A549 treated with AZD2906 at 1 μM for 4 hours (cell line): ENCODE measurements at places on chromosomes 1 and 21. TPM values are rescaled to one million over a fixed set of nuclear protein-coding genes. Genes with fewer than 3 reads are reported as not detected.

TFF3 gene
- not detected in 5 replicates for total RNA-seq

RAB3B gene
- total RNA-seq: 4.3 to 8.4 TPM (median 4.8 TPM) in 5 replicates

DENND2C gene
- total RNA-seq: 0.32 to 0.51 TPM (median 0.40 TPM) in 5 replicates

LRRC38 gene
- total RNA-seq: 0.05 to 0.11 TPM (median 0.09 TPM) in 5 replicates

POLR3GL gene
- total RNA-seq: 11.0 to 12.0 TPM (median 11.4 TPM) in 5 replicates

ATAD3C gene
- total RNA-seq: not detected in 5 replicates

FCAMR gene
- not detected in 5 replicates for total RNA-seq

KCNJ10 gene
- total RNA-seq: not detected in 5 replicates

CDC14A gene
- 2.3 to 2.7 TPM (median 2.4 TPM) in 5 replicates for total RNA-seq

PSEN2 gene
- total RNA-seq: 28.3 to 29.9 TPM (median 29.3 TPM) in 5 replicates

PROX1 gene
- 0.01 to 0.32 TPM (median 0.06 TPM) in 5 replicates for total RNA-seq

PALMD gene
- 0.21 to 0.30 TPM (median 0.25 TPM) in 5 replicates for total RNA-seq

TFF1 gene
- 23.1 to 27.2 TPM (median 25.9 TPM) in 5 replicates for total RNA-seq

MORC3 gene
- total RNA-seq: 4.9 to 8.8 TPM (median 6.2 TPM) in 5 replicates

CELSR2 gene
- total RNA-seq: 3.7 to 5.0 TPM (median 4.7 TPM) in 5 replicates

NME7 gene
- total RNA-seq: 18.8 to 33.9 TPM (median 19.7 TPM) in 5 replicates

MYOG gene
- total RNA-seq: not detected in 5 replicates

TDRD5 gene
- total RNA-seq: 0.02 to 0.06 TPM (median 0.05 TPM) in 5 replicates

SLC45A3 gene
- 4.2 to 5.2 TPM (median 5.1 TPM) in 5 replicates for total RNA-seq

FAM151A gene
- total RNA-seq: 0.26 to 0.41 TPM (median 0.31 TPM) in 5 replicates

OR2T29 gene
- not detected in 5 replicates for total RNA-seq

VANGL2 gene
- 0.46 to 0.98 TPM (median 0.71 TPM) in 5 replicates for total RNA-seq

CELA2A gene
- not detected in 5 replicates for total RNA-seq

BMP8A gene
- total RNA-seq: 0.07 to 0.29 TPM (median 0.13 TPM) in 5 replicates

ADAMTSL4 gene
- total RNA-seq: 2.8 to 7.5 TPM (median 6.1 TPM) in 5 replicates

LAMTOR2 gene
- total RNA-seq: 149 to 159 TPM (median 157 TPM) in 5 replicates

GBP6 gene
- not detected in 5 replicates for total RNA-seq

ACTN2 gene
- 0.01 to 0.09 TPM (median 0.06 TPM) in 4 of 5 replicates, not detected in the other for total RNA-seq

SMIM34 gene
- total RNA-seq: not detected in 5 replicates

C4BPB gene
- 1.1 to 2.1 TPM (median 1.5 TPM) in 5 replicates for total RNA-seq

KLF17 gene
- 0.33 to 0.50 TPM (median 0.46 TPM) in 5 replicates for total RNA-seq

OR2G3 gene
- total RNA-seq: not detected in 5 replicates

REG4 gene
- not detected in 5 replicates for total RNA-seq

ZFP69 gene
- not detected in 5 replicates for total RNA-seq
